ENCODE measurements at places on chromosomes 13 and 19.

DNA sequence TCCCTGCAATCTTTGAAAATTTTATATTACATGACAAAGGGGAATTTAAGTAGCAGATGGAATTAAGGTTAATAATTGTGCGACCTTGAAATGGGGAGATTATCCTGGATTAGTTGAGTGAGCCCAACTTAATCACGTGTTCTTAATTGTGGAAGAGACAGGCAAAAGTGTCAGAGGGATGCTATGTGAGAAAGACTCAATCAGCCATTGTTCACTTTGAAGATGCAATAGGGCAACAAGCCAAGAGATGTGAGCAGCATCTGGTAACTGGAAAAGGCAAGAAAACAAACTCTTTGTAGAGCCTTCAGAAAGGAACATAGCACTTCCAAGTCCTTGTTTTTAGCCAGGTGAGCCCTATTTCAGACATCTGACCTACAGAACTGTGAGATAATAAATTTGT is 247.7 kb downstream of the SLITRK1 start:
- DNase-seq, result no peak

- DNase-seq, result no peak
Measured at GRCh38 chr13:106686163-106686562, 118.2 kb upstream of the ARGLU1 start.

- no peak for DNase-seq
Measured at GRCh38 chr13:27808851-27809550, 16.7 kb downstream of the GSX1 start.

DNA sequence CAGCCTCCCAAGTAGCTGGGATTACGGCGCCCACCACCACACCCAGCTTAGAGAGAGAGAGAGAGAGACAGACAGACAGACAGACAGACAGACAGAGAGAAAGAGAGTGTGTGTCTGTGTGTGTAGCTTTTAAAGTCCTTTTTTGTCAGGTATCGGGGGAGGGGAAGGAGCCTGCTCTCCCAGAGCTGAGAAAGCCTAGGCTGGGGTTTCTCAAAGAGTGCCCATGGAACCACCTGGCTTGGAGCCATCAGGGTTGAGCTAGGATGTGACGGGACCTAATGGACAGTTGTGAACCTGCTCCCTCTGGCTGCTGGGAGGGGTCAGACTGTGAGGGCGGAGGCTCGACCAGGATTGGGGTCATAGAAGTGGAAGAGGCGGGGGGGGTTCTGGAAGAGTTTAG is 16.6 kb downstream of the RFX1 start:
- no peak for DNase-seq

Data from lower leg skin (tissue), 4 donors.